ENCODE measurements at places on chromosomes 2 and 18.

DNA sequence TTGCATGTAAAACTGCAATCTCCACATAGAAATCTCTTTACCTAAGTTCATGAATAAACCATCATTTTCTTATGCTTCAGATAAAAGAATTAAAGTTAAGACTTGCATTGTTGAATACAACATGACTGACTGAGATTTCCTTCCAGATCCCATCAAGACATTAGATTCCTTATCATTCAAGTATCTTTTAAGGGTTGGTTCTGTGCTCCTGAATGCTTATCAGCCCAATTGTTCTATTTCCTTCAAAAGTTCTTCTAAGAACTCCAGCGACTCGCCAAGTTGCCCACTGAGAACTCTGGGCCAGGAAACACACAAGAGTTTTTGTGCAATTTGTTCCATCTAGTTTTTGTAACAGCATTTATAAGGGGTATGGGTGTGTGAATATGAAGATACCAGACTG is 120.3 kb downstream of the RBMS1 start:
- no peak for DNase-seq

DNA sequence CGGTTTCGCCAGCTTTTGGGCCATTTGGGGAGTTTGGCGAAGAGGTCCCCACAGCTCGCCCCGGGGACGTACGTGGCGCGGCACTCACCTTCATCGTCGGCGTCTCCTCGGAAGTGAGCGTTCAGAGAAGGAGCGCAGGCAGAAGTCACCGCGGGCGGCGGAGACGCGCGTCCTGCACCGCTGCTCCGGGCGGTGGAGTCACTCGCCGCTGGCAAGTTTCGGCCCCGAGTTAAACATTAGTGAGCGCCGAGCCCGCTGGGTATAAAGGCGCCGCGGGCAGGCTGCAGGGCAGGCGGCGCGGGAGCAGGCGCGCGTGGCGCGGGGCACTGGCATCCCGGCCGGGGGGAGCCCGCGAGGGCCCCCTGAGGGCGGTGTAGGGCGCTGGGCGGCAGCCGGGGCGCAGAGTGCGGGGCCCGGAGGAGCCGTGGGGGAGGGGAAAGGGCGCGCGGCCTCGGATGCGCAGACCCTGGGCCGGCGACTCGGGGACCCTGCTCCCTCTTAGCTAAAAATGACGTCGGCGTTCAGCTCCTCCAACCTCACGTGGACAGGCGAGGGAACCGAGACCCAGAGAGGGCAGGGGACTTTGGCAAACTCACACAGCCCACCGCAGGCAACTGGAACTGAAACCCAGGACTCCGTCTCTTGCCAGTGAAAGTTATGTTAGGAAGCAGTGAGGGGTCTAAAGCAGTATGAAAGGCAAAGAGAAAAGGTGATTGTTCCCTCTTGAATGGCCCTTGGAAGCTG is at the start of gene DPP4:
Gene DPP4, minus strand, starts transcription at position 328 of the 744 bp plus-strand sequence. Its CDS starts 234 bp downstream, at position 94.
- peak; percentile 71 for DNase-seq

DNA sequence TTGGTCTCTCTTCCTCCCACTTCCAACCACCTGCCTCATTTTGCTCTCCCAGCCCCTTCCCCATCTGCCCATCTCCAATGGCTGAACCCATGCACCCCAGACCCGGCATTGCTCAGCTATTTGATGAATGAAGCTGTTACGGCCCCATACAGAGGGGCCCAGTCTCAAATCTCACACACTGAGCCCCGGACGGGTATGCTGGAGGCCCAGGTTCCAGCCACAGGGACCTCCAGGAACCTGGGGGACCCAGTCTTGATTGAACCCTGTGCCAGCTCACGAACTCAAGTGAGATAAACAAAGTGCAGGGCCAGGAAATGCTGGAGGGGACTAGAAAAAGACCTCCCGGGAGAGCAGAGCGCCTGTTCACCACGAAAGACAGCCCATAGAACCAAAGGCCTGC is 63.4 kb upstream of the TEX51 start:
- DNase-seq = no peak

DNA sequence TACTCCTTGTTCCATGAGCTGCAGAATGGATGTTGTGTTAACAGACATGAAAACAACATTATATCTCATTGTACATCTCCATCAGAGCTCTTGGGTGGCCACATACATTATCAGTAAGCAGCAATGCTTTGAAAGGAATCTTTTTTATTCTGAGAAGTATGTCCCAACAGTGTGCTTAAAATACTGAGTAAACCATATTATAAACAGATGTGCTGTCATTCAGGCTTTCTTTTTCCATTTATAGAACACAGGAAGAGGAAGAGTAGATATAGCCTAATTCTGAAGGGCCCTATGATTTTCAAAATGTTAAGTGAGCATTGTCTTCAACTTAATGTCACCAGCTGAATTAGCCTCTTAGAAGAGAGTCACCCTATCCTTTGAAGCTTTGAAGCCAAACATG is 44.3 kb upstream of the CABYR start:
- no peak for DNase-seq

GRCh38 chr2:220101980-220102379 is 474.6 kb downstream of the SLC4A3 start:
- no peak for DNase-seq

- DNase-seq = no peak
These were observed 164.7 kb downstream of the AGAP1 start for GRCh38 chr2:235658351-235659174.

GRCh38 chr2:3634596-3635121 is 23.3 kb upstream of the ALLC start:
- DNase-seq = no peak

DNA sequence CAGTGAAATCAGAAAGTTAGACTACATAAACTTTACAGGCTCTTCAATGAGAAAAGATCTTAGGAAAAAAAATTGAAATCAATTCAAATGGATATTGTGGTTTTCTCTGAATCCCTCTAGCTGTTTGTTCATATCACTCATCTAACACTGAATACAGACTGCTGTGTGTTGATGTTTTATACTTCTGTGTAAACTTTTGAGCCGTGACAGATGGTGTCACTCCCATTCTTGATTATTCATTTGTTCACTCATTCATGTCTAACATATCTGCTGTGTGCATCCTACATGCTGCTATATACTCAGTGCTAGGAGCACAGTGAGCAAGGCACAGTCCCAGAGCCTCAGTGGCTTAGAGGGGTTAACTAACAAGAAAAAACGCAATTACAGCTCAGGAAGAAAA is 12.6 kb downstream of the KLHL23 start:
- no peak for DNase-seq

- DNase-seq = no peak
These were observed 484.7 kb upstream of the NRP2 start for GRCh38 chr2:205197468-205198139.

GRCh38 chr2:231592636-231593145 is at the start of gene TEX44:
TSS of gene TEX44 (plus strand) at chr2:231592864. CDS start at chr2:231592952, 88 bp downstream.
- DNase-seq = no peak

DNA sequence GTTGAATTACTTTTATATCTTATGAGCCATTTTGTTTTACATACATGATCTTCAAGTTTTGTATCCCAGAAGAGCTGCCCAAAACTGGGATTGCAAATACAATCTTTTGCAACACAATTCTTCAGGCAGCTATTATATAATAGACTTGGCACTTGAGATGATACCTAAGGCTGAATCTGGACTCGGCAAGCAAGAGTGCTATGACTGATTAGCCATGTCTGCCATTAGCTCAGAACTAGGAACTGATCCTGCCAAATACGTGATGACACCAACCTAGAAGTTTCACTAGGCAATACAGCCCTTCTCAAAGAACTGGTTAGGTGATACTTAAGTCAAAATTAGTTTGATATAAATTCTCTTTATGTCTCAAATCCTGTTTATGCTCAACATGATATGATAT is 619.6 kb downstream of the CPS1 start:
- no peak for DNase-seq

GRCh38 chr2:10342245-10342951 is 39.7 kb downstream of the HPCAL1 start:
- DNase-seq = no peak

- DNase-seq = no peak
These were observed 285.3 kb downstream of the RAD51AP2 start for GRCh38 chr2:17232776-17233556.

DNA sequence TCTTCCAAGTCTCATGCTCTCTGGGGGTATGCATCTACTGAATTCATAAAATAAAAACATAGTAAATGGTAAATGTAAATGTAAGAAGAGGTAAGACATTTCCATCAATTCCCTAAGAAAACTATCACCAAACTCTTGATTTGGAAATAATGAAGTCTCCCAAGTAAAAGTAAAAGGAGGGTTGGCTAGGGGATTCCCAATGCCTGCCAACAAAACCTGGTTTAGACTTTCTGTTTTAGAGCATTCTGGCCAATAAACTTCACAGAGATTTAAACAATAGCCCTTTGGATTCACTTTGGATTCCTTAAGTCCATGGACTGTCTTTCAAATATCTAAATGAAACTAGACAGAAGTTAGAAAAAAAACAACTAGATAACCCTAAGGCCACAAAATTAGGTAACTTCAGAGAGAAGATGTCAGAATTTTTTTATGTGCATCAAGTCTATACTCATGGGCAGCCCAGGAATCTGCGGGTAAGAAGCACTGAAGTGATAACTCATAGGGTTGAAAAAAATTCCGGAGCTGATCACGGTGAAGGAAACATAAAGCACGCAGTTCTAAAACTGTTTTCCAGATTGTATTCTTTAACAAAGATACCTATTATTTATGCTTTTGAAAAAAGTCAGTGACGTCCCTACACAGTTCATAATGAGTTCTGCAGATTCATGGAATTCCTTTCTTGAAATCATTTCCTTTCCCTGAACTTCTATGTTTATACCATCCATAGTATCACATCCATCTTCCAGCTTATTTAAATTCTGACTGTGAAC is 263.6 kb downstream of the AFF3 start:
- DNase-seq = no peak

GRCh38 chr2:129741165-129741564 is 238.3 kb upstream of the RAB6C start:
- DNase-seq = no peak

GRCh38 chr2:211401328-211401727 is 844.9 kb downstream of the CPS1 start:
- no peak for DNase-seq

- DNase-seq = no peak
These were observed 25.0 kb upstream of the FAHD2A start for GRCh38 chr2:95377216-95378123.

GRCh38 chr2:201260302-201260800 is at the start of gene CASP8:
TSS of gene CASP8 (plus strand) at chr2:201260536. CDS start at chr2:201266487, 5,951 bp downstream.
- no peak for DNase-seq

- no peak for DNase-seq
These were observed 19.4 kb upstream of the CCNT2 start for GRCh38 chr2:134899204-134899603.

- no peak for DNase-seq
These were observed 1.7 kb downstream of the TBC1D8 start for GRCh38 chr2:101149241-101150192.

DNA sequence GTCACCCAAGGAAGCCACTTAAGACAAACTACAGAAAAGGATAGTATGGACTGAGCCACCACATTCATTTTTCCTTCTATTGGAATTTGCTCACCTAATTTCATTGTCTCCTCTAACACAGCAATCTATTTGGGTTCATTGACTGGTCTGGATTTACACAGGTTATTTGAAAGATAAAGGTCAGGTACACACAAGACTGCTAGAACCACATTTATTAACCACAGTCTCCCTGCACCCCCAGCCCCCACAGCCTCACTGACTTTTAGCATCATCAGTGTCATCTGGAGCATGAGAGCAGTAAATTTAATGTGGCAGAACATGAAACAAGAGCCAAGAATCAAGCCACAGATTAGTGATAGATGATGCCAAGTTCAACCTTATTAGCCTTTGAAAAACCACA is 226.9 kb upstream of the GYPC start:
- DNase-seq = no peak

DNA sequence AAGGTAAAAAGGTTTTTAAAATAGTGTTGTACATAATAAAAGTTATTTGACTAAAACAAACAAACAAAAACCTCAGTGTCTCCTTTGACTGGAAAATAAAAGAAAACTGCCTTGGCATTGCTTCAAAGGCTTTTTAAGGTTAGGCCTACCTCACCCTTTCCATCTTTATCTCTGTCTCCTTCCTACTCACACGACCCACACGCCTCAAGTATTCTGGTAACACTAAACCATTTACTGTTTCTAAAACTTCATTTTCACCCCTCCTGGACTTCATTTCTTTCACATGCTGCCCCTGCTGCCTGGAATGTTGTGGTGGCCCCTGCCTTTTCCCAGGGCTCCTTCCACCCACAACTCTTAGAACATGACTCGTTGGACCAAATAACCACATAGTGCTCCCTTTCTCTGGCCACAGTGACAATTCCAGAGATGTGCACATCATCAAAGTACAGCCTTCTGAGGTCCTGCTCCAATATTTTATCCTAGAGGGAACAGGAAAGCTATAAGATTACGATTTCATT is 54.0 kb downstream of the ERBB4 start:
- DNase-seq = no peak

DNA sequence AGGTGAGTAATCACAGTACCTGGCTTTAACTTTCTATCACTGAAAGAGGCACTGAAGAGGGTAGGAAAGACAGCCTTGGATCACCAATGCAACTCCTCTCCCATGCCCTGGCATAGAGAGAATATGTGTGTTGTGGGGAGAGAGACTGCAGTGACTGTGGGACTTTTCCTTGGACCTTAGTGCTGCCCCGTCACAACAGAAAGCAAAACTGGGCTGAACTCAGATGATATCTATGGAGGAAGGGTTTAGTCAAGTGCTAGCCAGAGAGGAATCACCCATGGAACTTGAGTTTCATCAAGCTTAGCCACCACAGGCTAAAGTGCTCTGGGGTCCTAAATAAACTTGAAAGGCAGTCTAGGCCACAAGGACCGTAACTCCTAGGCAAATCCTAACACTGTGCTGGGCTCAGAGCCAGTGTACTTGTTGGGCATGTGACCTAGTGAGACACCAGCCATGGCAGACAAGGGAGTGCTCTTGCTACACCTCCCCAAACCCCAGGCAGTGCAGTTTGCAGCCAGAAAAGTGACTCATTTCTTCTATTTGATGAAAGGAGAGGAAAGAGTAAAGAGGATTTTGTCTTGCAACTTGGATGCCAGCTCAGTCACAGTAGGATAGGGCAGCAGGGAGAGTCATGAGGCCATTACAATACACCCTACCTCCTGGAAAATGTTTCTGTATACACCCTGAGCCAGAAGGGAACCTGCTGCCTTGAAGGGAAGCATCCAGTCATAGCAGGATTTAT is 105.8 kb upstream of the SPOPL start:
- DNase-seq = no peak

GRCh38 chr2:187939180-187939579 is 352.5 kb upstream of the GULP1 start:
- no peak for DNase-seq
